ENCODE measurements at places on chromosomes 11 and 22.

GRCh38 chr22:39910876-39911613 lies 10.2 kb downstream of the GRAP2 start:
- no peak for DNase-seq

DNA sequence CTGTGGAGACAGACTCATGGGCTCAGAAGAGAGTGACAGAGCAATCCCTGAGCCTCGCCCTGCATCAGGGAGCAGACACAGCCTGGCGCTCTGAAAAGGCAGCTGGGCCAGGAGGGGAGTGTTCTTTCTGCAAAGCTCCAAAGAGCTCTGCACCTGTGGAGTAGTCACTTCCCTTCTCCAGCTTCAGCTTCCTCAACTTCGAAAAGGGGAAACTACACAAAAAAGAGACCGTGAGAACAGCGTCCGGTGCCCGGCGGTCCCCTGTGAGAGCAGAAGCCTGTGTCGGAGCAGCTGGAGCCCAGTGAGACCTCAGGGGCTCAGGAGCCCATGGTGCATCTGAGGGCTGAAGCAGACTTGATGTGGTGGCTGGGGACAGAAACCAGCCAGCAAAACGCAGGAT lies 35.1 kb downstream of the TP53I11 start:
- DNase-seq = no peak

GRCh38 chr11:31786996-31787685 lies 24.0 kb downstream of the PAX6 start:
- no peak for DNase-seq

DNA sequence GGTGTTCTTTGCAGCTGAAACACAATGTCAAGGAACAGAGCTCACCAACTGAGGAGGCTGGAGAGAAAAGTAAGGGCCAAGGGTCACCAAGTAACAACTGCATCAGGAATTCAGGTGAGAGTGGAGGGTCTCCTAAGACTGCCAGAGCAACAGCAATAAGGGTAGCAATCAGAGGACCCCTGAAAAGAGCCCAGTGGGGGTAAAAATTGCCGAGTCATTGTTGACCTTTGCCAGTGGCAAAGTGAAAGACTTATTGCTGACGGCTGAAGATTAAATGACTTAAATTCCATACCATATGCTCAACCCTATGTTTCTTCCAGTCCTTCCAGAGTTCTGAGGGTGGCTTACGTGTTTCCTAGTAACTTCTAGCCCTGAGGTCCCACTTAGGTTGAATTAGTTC lies 51.9 kb upstream of the ARHGAP42 start:
- no peak for DNase-seq

- peak; percentile 48 for DNase-seq
Observed at GRCh38 chr22:39534591-39535356, 2.2 kb upstream of the RPS19BP1 start.

DNA sequence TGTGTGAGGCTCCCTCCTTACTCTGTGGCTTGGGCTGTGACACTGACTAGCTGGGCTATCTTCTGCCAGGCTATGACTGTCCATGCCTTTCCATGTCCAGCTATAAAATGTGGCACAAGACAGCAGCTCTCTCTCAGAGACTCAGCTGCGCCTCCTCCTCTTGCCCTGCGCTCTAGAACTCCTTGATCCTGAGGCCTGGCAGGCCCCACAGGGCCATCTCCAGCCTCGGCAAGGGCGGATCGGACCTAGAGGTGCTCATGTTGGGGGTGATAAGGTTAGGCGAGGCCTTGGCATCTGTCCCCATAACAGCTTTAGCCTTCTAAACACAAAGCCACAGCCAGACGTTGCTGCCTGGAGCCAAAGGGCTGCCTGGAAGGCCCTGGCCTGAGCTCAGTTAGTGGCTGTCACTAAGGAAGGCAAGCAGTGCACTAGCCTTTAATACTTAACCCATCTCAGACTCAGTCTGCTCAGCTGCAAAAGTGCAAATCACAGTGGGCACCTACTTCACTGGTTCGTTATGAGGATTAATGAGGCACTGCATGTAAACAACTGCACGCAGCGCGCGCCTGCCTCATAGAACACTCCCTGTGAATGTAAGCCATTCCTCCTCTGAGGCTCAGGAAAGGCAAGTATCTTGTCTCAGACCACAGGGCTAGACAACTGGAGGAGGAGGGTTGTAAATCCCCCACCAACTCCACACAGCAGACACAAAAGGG lies 1.2 kb downstream of the GUCD1 start:
- no peak for DNase-seq

DNA sequence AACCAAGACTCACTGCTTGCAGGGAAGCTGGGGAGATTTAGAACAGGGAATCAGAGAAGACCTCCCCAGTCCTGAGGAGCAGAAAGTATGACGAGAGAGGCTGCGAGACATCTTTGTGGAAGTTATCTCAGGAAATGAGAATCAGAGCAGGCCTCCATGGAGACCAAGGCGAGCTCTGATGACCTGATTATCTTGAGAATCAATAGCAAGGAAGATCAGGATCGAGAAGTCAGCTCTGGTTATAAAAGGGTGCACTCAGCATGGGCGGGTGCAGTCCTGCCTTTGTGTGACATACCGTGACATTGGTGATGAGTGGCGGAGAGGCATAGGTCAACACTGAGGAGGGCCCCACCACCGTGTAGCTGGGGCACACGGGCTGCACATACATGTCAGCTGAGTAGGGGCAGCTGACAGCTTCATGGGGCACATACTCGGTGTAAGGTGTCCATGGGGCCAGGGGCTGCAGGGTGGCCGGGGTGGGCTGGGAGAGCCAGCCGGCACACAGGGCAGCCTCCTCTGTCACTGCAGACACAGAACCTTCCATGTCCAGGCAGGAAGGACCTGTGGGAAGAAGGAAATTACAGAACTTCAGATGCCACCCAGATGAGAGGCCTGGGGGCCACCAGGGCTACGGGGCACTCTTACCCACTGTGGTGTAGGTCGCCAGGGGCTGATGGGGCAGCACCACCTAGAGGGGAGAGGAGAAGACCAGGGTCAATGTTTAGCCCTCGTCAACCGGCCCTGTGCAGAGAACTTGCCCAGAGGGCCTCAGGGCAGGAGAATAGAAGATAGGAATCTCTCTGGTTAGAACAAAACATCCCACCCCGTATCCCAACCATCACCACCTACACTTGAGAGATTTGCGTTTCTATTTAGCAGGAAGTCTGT lies 21.7 kb downstream of the POU2AF1 start:
- DNase-seq = no peak

DNA sequence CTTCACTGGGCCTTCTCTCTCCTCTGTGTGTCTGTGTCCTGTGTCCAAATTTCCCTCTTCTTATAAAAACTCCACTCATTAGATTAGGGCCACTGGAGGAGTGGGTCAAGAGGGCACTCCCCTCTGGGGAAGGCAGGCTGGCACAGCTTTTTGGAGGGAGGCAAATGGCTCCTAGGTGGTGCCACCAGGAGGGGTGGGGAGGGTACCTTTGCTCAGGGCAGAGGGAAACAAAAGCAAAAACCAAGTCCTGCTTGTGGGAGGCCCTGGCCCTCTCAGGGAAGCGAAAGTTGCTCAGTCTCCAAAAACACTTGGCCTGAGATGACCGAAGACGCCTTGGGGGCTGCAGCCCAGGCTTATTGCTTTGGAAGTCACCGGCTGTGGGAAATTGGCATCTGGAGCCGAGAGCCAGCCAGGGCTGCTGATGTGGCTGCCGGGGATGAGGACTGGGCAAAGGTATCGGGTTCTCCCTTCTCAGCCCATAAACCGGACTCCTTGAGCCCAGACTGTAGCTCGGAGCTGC lies 48.2 kb upstream of the ANO1 start:
- no peak for DNase-seq

DNA sequence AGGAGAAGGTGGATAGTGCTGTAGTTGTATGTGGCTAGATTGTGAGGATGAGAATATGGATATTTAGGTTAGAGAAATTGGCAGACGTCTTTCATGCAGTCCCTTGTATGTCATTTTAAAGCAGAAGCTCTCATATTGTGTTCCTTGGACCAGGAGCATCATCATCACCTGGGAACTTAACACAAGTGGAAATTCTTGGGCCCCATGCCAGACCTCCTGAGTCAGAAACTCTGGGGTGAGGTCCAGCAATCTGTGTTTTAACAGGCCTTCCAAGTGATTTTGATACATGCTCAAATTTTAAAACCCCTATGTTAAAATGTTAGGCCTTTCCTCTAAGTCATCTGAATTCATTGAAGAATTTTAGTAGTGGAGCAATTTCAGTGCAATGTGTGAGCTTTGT lies 34.8 kb downstream of the JHY start:
- peak; percentile 12 for DNase-seq

Measured in kidney glomerular epithelial cell (primary cell).